ENCODE measurements at places on chromosomes 1 and 21.
A peak's percentile ranks its signal among the peaks of the same experiment; 100 is the strongest.

DNA sequence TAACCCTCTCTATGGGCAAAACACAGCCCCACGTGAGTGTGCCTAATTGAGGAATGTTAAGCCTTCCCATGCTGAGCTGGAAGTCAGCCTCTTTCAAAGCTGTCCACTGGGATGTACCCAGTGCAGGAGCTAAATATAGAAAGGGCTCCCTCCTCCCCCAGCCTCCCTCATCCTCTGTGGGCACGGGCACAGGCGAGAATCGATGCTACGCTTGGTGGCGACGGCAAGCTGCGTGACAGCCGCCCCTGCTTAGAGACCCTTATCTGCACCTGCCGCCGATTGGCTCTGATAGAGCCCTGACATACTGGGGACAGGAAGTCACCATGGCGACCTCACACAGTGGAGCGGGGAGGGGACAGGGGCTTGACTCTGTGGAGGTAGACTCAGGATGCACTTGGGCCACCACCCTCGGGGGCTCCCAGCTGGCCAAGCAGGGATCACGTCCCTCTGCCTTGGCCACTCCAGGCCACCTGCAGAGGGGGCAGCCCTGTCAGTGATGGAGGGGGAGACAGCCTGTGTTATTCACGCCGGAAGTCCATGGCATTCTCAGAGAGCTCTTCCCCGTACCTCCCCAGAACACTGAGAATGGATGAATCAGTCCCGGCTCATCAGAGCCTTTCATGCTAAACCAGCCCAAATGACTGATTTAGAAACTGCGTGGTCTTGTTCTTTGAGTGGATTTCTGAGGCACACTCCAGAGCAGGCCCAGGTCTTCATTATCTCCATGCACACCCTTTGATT is 84.8 kb downstream of the KCND3 start:
- no peak for DNase-seq

GRCh38 chr1:196034080-196034706 is 574.0 kb downstream of the KCNT2 start:
- DNase-seq: peak; percentile 17

- no peak for DNase-seq
Observed at GRCh38 chr1:155981266-155982088, 3.1 kb upstream of the ARHGEF2 start.

GRCh38 chr1:41682845-41683625 is 198.6 kb upstream of the EDN2 start:
- DNase-seq: no peak

GRCh38 chr1:203028784-203029553 is 2.7 kb downstream of the PPFIA4 start:
- DNase-seq: no peak

- DNase-seq: no peak
Observed at GRCh38 chr1:213864091-213864490, 123.7 kb upstream of the PROX1 start.

GRCh38 chr1:75124510-75124909 is 9.7 kb upstream of the LHX8 start:
- no peak for DNase-seq

GRCh38 chr1:199160521-199161318 is 521.9 kb downstream of the PTPRC start:
- no peak for DNase-seq

- DNase-seq: no peak
Observed at GRCh38 chr1:97920276-97920831, 480 bp downstream of the DPYD start.

DNA sequence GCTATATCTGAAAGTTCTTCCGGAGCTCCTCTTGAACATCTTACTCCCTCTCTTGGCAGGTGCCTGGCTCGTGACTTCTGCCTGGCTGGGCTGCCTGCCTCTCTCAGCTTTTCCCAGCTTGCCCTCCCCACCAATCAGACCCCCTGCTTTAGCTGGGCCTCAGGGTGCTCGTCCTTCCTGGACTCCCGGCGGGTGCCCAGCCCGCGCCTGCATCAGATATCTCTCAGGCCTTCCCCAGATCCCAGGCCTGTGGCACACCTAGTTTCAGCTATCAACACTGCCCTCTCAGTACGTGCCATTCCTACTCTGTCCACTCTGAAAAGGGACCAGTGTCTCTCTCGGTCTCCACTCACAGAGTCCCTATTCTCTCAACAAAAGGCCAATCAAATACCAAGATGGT is 96.5 kb upstream of the CLDN14 start:
- DNase-seq: no peak

DNA sequence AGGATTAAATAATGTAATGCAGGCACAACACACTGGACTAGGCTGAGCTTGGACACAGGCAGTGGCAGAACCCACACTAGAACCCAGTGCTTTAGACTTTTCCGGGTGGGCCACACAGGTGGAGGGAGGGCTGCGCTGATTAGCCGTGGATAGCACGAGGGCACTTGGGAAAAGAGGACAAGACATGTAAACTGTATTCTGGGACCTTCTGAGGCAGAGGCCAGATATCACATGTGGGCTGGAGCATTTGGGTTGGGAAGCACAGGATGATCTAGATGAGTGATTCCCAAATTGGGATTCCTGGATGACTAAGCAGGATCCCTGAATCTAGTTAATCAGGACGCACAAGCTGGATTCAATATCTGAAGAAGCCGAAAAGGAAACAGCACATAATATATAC is 20.3 kb upstream of the A3GALT2 start:
- no peak for DNase-seq

DNA sequence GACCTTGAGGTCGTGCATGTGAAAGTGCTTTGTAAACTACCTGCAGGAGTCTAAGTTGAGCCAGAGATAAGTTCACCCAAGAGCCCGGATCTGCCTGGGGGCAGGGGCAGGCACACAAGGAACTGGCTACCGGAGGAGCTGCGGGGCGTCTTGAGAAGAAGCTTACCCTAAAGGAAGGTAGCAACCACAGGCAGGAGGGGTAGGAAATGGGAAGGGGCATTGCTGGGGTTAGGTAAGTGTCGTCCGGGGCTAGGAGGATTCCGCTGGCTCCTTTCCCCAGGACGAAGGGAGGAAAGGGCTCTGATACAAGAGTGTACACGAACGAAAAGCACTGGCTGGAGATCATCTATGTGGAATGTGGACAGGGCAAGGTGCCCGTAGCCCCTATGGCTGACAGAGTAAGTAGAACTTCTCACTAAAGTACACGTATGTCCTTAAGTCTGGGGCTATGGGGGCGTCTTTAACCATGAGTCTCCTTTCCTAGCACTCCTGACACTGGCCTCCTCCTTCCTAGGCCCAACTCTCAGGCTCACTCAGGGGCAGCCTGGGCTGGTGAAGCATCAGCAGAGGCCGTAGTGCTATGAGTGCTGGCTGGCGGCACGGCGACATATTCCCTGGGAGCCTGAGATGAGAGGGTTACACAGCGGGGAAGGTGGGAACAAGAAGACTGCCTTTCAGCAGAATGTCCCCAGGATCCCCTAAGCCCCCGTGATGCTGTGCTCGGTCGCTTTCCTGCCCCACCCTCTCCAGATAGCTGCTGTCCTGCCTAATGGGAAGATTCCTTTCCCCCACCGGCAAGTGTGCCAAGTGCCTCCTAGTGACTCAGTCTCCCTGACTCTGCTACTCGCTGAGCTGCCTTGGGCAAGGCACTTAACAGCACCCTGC is 9.1 kb upstream of the GALNT2 start:
- no peak for DNase-seq

DNA sequence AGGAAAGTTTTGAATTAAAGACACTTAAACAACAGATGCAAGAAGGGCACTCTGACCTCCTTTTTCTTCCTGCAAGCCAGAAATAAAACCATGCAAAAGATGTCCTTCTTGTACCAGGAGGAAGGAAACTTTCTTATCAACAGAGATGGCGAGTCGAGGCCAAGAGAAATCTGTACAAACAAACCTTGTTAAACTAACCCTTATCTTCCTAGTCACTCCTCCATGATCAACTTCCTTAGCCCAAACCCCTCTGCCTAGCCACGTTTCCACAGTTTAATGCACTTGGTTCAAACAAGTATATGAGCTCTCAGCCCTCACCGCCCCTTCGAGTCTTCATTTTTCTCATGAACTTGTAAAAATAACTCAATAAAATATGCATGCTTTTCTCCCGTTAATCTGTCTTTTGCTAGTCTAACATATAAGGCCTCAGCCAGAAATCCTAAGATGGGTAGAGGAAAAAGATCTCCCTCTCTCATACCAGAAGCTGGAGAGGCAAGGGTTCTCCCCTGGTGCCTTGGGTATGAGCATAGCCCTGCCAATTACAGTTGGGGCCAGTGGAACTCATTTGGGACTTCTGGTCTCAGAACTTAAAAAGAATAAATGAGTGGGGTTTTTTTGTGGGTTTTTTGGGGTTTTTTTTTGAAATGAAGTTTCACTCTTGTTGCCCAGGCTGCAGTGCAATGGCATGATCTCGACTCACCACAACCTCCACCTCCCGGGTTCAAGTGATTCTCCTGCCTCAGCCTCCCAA is 141.7 kb upstream of the SOD1 start:
- DNase-seq: no peak

DNA sequence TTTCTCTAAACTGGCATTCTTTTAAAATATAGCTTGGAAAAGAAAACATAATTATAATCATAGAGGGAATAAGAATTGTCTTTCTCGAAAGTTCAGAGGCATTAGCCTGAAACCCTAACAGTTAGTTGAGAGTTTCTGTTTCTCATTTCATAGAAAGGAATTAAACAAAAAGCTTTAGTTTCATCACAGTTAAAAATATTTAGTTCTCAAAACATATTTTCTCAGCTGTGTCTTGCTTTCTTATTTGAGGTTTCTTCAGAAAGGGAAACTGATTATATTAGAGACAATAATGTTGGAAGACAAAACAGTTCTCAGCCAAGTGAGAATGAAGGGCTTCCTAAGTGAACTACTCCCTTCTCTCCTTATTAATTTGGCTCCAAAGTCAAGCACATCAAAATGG is 75.4 kb upstream of the C1orf105 start:
- no peak for DNase-seq

DNA sequence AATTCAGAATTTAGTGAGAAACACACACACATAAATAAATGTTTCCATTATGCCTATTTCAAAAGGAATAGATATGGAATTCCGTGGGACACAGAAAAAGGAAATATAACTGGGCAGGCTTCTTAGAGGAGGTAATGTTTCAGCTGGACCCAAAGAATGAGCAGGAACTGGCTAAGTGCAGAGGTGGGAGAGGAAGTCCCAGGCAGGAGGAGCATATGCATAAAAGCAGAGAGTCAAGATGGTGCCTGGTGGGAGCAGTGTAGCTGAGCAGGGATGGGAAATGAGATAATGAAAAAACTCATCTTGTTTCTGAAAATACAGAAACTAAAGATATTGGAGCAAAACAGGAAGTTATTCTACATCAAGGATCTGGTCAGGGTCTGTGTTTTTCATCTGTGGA is 115.2 kb upstream of the MAGI3 start:
- DNase-seq: no peak

DNA sequence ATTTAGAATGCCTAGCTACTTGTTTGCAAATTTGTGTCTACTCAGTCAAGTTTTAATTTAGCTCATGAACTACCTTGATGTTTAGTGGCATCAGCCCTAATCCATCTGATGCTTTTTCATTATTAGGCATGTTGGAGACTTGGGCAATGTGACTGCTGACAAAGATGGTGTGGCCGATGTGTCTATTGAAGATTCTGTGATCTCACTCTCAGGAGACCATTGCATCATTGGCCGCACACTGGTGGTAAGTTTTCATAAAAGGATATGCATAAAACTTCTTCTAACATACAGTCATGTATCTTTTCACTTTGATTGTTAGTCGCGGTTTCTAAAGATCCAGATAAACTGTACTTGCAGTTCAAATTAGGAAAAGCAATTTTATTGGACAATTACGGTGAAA is 7.6 kb downstream of the SOD1 start:
- DNase-seq: no peak

- DNase-seq: no peak
Observed at GRCh38 chr1:4880626-4881025, 226.2 kb downstream of the AJAP1 start.

GRCh38 chr1:71635568-71635967 is 554.7 kb upstream of the ZRANB2 start:
- no peak for DNase-seq
